ENCODE measurements at places on chromosomes 6 and 20.

DNA sequence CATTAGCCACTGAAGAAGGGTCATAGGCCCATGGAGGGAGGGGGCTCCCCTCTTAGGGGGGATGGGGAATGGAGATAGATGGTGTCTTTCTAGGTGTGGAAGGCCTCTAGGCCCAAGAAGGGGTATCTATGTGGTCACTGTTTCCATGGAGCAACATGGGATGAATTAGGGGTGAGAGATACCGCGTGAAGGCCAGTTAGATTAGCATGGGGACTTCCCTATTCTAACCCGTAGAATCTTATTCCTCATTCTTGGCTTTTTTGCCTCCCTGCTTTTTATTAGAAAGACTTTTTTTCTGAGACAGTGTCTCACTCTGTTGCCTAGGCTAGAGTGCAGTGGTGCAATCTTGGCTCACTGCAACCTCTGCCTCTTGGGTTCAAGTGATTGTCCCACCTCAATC, 3.2 kb downstream of the RAB44 start:
- DNase-seq, result no peak

- DNase-seq, result peak; percentile 68
Observed at GRCh38 chr20:48609491-48609978, 218.3 kb downstream of the PREX1 start.

DNA sequence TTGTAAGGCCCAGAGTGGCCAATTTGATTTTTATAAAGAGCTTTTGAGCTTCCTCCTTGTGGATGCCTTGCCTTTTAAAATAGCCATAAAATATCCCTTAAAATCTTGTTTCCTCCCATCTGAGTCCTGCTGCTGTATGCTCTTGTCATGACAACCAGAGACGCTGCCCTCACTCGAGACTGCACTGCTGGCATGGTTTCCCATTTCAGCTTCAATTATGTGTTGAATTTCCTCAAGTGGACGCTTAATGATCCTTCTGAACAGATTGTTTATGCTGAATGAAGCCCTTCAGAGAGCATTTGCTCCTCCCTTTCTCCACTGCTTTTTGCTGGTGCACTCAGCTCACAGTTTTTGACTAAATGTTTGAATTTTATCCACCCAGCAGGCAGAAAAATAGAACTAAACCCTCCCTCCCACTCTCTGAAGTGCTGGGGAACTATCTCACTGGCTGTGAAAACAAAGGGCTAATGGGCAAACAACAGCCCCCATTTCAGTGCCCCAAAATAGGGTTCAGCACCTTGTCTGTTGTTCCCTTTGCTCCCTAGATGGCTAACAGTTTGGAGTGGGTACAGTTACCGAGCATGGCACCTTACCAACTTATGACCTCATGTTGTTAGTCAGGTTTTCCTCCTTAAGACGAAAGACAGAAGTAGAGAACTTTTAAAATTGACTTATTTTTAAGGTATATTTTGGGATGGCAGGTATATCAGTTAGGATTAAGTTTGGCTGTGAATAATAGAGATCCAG, 45.5 kb upstream of the RNF8 start:
- DNase-seq, result no peak

- DNase-seq, result peak; percentile 81
Observed at GRCh38 chr20:20452254-20452676, 84.4 kb downstream of the INSM1 start.

DNA sequence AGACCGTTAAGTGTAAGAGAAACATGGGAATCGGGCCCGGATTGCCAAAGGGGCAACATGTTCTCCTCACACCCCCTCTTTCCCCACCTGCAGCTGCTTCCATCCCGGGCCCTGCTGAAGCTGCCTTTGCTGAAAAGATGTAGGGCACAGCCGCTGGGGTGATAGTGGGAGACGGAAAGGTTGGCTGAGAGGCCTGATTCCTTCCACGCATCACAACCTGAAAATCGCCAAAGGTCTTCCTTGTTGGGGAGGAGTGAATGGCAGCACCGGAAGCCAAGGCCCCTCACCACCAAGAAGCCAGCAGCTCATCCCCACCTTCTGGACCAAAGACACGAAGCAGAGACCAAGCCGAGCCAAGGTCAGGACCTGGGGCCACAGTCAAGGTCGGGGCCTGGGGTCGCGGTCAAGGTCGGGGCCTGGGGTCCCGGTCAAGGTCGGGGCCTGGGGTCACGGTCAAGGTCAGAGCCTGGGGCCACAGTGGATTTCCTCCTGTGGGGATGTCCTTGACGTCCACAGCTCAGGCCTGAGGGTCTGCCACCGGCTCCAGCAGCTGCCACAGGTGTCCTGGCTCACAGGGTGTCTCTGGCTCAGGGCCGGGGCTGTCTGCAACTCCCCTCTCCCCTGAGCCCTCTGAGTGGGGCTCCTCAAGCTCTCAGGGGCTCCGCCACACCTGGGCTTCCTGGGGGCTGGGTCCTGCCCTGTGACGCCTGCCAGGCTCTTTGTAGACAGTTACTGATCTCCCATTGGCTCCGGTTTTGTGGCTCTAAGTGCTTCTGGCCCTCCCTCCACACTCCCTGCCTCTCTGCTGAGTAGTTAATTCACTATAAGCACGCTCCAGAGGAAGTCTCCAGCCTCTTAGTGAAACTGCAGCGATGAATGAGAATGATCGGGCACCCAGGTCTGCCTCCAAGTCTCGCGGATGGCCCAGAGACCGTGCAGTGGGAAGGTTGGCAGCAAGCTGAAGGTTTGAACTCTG, 5.5 kb upstream of the CHRNA4 start:
- no peak for DNase-seq

DNA sequence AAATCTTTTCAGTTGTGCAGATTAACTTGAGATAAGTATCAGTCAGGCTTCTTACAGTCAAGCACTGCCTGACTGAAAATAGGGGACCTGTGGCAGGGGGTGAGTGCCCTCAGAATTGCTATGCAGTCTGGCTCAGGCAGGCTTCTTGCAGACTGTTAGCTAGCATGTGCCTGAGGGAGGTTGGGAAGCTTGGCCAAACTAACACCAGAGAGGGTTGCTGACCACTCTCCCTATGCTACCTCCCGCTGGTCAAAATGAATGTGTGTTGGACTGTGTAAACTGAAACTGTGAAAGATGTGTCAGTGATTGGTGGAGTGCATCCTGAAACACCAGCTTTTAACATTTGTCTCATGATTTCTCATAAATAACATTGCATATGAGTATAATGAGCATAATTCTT, 622.3 kb upstream of the IMPG1 start:
- DNase-seq, result no peak

DNA sequence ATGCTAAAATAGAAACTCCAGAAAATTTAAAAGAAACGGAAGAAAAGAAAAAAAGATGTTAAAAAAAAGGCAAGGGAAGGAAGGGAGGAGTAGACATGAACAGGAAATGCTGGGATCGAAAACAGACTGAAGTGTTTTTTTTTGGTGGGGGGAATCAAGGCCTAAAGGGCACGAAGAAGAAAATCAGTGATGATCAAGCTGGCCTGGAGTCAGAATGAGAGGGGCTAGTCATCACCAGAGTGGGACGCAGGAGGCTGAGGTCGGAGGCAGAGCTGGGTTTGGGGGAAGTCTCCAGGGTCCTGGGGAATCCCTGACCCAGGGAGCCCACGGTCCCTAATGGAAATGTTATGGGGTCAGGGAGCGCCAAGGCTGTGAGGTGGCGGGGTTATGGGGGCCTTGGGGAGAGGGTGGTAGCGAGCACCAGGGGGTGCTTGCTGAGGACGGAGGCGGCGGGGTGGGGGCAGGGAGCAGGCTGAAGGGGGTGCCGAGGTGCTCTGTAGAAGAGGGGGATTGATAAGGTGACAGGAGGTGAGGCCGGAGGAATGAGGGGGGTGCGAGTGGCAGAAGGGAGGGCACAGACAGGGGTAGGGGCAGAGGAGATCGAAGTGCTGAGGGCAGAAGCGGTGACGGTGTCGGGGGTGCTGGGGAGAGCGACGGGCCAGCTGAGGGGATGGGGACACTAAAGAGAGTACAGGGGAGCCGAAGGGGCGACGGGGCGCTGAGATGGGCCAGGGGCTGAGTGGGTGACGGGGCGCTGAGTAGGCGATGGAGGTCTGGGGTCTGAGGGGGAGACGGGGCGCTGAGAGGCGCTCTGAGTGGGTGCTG, 684 bp downstream of the ZNFX1 start:
- peak; percentile 67 for DNase-seq

- DNase-seq, result peak; percentile 20
Observed at GRCh38 chr6:138038142-138038870, 68.9 kb downstream of the PERP start.

DNA sequence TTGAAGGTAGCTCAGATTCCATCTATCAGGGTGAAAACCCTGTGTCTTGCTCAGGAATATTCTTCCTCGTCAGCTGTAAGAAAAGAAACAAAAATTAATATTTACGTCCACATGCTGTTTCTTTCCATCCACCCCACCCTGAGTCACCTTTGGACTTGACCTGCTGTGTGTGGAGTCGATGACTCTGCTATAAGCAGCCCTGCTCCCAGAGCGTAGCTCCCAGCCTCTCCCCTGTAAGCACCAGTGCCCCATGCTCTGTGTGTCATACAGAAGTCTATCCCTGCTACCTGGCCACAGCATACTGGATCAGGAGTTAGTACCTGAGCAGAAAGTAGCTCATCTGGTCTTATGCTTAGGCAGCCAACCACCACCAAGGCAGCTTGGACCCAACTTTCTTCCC, 223.6 kb downstream of the SOD2 start:
- DNase-seq, result no peak

DNA sequence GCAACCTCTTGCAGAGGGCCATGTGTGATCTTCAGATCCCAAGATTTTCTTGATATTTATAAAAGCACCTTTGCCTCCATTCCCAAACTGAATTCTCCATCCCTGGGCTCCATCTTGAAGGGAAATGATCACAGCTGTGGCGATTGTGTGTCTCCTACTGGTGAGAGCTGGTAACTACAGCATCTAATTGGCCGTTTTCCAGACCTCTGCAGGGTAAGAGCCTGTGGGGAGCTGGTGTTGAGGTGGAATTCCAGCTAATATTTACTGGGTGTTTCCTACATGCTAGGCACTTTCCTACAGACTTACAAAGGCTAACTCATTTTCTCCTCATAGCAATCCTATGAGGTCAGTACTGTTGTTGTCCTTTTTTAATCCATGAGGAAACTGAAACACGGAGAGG, 59.2 kb upstream of the FNDC1 start:
- peak; percentile 67 for DNase-seq

- DNase-seq, result no peak
Observed at GRCh38 chr6:32147401-32148132, 4.2 kb downstream of the PRRT1 start.

GRCh38 chr20:19815553-19815991, 57.5 kb downstream of the RIN2 start:
- DNase-seq, result peak; percentile 36

DNA sequence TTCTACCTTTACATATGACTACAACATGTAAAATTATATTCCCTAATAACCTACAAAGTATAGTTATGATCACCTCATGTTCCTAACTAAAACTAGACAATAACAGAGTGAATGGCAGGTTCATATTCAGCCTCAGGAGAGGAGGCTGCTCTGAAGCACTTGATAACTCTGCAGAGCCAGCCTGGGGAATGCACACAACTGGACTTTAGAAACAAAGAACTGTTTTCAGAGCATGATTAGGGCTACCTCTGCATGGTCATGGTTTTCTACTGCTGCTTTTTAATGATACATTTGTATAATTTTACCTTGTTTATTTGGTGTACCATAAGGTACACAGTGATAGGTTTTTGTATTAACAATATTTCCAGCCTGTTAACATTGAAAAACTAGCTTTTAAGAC, 50.3 kb downstream of the TRPC4AP start:
- DNase-seq, result no peak

DNA sequence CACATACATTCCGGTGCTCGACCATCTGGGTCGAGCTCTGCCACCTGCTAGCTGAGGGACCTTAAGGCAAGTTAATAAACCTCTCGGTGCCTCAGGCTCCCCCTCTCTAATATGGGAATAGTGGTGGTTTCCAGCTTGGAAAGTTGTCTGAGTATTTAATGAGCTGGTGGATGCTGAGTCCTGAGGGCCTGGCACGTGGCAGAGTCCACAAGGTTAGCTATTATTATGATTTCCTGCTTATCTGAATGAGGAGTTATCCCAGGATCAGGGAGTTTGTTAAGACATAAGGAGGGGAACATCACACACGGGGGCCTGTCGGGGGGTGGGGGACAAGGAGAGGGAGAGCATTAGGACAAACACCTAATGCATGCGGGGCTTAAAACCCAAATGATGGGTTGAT, 80.1 kb upstream of the SLC22A23 start:
- no peak for DNase-seq

DNA sequence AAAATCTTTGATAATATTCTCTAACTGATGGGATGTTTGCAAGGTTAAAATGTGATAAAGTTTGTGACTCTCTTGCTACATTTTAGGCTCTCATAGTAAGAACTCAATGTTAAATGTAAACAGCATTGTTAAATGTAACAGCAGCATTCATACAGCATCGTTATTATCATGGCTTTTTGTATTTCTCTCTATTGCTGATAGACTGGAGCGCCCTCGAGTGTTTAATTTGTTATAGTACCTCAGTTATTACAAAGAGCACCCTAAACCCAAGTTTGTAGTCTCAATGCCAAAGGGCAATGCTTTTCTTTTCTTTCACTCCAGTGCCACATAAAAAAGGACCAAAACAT, 14.9 kb upstream of the TTPAL start:
- peak; percentile 34 for DNase-seq

DNA sequence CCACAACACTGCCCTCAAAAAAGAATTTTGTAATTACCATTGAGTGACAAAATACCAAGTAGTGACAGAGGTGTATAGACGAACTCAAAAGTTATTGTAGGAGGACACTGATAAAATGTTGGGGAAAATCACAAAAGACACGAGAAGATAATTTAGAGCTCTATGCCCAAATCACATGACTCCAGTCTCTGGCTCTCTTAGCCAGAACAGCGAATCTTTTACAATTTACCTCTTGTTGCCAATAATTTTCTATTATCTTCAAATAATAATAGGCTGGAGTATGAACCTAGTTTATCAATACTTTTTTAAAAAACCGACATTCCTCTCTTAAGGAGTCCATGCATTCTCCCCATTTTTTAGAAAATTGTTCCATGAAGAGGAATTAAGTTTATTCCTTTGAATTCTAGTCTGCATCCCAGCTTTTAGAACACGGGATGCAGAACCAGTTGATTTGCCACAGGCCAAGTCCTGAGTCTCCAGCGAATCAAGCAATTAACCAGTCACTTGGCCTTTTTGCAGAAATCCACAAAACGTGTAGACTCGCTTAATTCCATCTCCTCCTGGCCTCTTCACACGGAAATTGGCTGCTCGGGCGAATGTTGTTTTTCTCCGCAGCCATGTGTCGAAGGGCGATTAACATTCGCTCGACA, 507 bp upstream of the RIPPLY2 start:
- DNase-seq, result no peak
